ENCODE measurements at places on chromosomes 13 and 19. TPM values are rescaled to one million over a fixed set of nuclear protein-coding genes. Genes with fewer than 3 reads are reported as not detected.

The TSSK6 gene
- 1.0 TPM for total RNA-seq

The LHB gene
- not detected for total RNA-seq

The PRR36 gene
- total RNA-seq = 0.37 TPM

The ZNF790 gene
- total RNA-seq = 4.3 TPM

Data from right lobe of liver (tissue), 6 donors.